RPMI8226 (cell line): ENCODE measurements at places on chromosomes 7 and 10.

DNA sequence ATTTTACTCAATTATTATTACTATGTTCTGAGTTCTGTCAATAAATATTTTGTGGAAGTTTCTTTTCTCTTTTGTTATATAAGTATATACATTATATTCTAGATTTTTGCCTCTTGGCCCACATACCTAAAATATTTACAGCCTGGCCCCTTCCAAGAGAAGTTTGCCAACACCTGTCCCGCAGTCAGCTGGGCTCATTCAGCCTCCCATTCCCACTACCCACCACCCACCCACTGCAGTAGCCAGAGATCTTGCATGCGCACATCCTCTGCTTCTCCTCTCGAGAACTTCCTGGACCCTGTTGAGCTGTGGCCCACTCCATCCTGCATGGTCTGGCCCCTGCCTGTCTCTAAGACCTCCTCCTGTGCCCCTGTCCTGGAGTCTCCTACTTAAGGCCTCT is 33.6 kb downstream of the WIPF3 start:
- DNase-seq: no peak

DNA sequence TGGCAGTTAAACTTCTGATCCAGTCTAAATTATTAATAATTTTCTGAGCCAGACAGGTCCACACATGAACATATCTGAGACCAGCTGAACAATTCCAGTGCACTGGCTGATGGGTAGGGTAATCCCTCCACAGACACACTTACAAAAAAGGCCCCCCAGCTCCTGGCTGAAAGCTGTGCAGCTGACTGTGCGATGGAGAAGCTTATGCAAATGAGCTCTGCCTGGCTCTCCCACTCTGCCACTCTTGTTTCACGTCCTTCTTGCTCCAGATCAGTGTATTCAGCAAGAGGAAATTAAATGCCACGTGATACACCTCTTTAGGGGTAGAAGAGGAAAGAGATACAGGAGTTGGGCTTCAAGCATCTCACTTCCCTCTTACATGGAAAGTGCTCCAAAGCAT is 76.4 kb upstream of the FEZF1 start:
- no peak for DNase-seq

- DNase-seq: no peak
Observed at GRCh38 chr7:159027789-159028507, 116.7 kb downstream of the VIPR2 start.

GRCh38 chr10:125812128-125812750 is 10.8 kb downstream of the UROS start:
- DNase-seq: no peak

DNA sequence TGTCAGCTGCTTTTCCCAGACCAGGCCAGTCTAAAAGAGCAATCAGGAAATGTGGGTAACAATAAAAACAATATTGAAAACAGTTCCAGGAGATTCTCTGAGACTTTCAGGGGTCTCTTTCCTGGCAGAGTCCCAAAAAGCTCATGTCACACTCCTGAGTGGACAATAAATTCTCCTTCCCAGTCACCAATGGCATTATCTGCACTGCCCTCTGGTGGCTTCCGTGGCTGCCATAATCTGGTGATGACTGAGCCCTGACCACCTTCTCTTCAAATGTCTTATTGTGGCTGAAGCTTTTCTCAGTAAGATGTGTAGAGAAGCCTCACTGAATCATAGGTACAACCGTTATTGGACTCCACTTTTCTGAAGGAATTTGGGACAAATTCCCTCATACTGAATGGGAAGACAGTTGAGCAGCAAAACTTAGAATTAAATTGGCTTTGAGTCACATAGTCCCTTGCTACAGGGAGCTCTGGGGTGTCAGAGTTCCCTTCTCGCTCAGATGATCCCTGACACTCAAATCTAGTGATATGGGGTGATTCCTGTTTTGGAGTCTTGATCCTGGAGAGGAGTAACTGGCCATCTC is 24.4 kb upstream of the ASAH2 start:
- DNase-seq: peak; percentile 35

DNA sequence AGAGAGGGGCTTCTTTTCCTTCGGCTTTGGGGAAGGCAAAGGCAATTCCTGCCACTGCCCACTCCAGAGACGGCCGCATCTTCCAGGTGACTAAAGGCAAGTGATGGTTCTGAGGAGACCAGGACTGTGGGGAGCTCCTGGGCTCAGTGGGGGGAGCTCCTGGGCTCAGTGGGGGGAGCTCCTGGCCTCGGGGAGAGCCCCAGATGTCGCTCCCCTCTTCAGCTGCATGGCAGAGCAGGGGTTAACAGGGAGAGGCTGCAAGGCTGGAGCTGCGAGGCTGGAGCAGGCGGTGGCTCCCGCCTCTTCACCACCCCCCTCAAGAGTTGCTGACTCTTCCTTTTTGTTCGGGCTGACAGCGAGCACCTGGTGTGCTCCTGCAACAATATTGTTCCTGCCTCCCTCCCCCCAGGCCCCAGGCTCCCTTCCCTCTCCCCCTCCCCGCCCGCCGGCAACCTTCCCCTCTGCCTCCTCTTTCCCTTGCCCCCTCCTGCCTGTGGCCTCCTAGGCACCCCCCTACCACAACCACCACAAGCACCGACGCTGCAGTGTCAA is 56.3 kb upstream of the LBX1 start:
- peak; percentile 85 for DNase-seq

- no peak for DNase-seq
Observed at GRCh38 chr7:150451833-150452461, 1.5 kb downstream of the GIMAP8 start.

DNA sequence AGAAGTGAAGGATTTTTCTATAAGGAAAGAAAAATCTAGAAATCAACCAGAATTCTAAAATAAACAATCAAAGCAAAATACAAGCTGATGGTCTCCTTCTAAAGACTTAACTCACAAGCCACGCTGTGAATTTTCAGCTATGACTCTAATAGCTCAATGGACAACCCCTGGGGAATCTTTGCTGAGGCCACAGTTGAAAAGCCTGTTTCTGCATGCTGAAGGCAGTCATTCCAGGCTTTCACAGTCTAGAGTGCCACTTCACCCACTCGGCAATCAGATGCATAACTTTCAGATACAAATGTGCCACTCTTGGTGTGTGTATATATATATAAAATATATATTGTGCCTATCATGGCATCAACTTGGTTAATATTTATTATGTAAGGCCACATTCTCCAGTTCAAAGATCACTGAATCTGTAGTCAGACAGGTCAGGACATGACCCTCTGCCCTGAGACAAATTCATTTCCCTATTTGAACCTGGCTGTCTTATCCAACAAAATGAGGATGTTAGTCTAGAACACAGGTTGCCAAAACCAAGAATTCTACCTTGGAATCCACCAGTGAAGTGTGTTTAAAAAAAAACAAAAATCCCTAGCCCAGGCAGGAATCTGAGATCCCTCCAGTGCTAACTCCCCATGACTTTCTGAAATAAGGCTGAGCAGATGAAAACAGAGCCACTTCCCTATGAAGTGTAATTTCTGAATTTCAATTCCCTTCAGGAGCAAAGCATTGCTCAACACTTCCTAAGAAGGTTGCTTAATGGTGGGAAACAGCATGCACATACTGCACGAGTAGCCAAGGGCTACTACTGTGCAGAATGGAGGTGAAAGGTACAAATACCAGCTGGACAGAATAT is 9.9 kb downstream of the LIPA start:
- DNase-seq: no peak
